Neural crest cell (in vitro differentiated cells): ENCODE measurements at places on chromosomes 5 and 9. TPM values are rescaled to one million over a fixed set of nuclear protein-coding genes. Genes with fewer than 3 reads are reported as not detected.

DNA sequence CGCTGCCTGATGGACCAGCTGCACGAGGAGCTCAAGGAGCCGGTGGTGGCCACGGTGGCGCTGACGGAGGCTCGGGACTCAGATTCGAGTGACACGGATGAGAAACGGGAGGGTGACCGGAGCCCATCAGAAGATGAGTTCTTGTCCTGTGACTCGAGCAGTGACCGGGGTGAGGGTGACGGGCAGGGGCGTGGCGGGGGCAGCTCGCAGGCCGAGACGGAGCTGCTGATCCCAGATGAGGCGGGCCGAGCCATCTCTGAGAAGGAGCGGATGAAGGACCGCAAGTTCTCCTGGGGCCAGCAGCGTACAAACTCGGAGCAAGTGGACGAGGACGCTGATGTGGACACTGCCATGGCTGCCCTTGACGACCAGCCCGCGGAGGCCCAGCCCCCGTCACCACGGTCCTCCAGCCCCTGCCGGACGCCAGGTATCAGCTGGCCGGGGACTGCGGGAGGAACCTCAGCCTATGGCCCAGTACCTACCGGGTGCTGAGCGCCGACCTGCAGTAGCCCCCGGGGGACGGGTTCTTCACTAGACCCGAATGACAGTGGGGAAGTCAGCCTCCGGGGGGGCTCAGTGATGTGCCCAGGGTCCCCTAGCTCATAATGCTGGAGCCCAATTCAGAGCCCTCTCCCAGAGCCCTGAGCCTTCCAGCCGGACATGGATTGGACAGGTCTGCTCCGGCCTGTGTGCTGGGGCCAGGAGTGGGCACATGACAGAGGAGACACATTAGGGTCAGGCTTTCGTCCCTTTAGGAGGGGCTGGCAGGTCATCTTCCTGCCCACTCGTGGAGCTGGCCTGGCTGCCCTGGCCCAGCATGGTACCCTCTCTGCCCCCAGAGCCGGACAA, 33.0 kb downstream of the USP20 start:
- DNase-seq: no peak

DNA sequence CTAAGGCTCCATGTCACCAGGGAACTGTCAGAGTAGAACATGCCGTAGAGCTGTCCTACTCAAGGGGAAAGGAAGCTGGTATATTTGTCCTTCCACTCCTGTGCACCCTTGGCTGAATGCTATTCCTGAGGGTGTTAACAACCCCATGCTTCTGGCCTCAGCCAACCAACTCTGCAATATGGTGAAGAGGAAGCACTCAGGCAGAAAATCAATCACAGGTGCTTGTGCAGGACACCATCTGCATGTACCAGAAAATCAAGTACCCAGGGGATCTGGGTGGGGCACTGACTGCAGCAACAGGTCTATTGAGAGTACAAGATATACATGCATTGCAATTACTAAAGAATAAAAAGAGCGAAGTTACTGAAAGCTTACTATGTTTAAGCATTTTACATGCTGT, 51.4 kb upstream of the NEK6 start:
- no peak for DNase-seq

Gene COL23A1
- total RNA-seq: 33.7 and 34.0 TPM in 2 replicates

Gene HRCT1
- not detected in 2 replicates for total RNA-seq

Gene RASGRF2
- total RNA-seq: 0.14 and 0.19 TPM in 2 replicates

Gene TMEM167A
- 94.0 and 98.8 TPM in 2 replicates for total RNA-seq

Gene NPR2
- 26.9 and 27.6 TPM in 2 replicates for total RNA-seq
